ENCODE measurements at places on chromosomes 3 and 15.
A peak's percentile ranks its signal among the peaks of the same experiment; 100 is the strongest.

DNA sequence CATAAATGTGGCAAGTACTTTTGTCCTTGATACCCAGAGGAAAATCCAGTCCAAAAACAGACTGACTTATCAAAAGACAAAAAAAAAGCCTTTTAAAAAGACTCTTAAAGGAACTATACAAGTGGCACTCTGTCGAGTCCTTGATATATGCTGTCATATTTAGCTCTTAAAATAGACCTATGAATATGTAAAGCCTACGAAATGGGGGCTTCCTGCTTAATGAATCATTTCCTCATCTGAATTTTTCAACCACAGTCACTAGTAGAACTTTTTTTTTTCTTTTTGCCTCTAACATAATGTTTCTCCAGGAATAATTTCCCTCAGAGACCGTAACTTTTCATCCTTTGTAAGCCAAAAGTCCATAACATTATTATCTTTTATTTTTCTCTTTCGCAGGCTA lies 95.8 kb downstream of the P3H2 start:
- no peaks in the 10 kb centered on the region for H3K27me3 ChIP-seq
- H3K4me1 ChIP-seq: peaks cover 19% of the 10 kb centered on the region
- H3K36me3 ChIP-seq: no peaks in the 10 kb centered on the region
- H3K4me3 ChIP-seq: no peak overlapping the region
- H3K27ac ChIP-seq: peak overlapping the region; percentile 78

DNA sequence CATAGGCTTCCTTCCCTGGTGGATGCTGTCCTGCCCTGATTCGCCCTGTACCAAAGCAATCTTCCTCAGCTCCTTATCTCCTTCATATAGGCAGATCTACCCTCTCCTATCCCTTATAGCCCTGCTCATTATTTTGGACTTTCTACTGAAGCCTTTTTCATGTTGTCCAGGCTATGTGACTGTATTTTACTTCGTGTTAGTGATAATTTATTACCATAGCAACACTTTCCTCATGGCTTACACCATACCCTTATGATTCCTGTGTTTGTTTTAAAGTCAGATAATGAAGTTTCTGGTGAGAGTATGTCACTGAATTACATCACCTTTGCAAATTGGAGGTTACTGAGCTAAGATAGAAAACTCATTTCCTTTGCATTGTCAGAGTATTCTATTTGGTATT lies 352.6 kb downstream of the NLGN1 start:
- no peaks in the 10 kb centered on the region for H3K27me3 ChIP-seq
- peak overlapping the region; percentile 24 for H3K27ac ChIP-seq
- H3K36me3 ChIP-seq: no peaks in the 10 kb centered on the region
- peaks cover 17% of the 10 kb centered on the region for H3K4me1 ChIP-seq
- no peak overlapping the region for H3K4me3 ChIP-seq

DNA sequence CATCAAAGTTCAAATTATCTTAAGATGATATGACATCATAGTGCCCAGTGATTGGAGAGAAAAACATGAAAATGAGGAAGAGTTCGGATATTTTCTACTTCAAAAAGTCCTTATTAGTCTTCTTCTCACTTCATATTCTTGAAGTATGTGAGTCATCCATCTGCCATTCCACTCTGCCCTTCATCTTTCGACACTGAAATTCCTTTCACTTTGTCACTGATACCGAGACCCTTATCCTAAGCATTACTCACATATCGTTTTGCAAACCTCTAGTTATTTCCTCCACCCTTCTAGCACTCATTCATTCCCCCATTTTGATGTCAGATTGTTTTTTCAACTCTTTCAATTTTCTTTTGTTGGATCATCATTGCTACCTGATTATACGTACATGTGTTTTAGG lies 4.0 kb downstream of the OR5H14 start:
- H3K4me3 ChIP-seq: no peak overlapping the region
- DNase-seq: no peak
- H3K27me3 ChIP-seq: no peaks in the 10 kb centered on the region
- H3K27ac ChIP-seq: no peak overlapping the region
- H3K36me3 ChIP-seq: no peaks in the 10 kb centered on the region

DNA sequence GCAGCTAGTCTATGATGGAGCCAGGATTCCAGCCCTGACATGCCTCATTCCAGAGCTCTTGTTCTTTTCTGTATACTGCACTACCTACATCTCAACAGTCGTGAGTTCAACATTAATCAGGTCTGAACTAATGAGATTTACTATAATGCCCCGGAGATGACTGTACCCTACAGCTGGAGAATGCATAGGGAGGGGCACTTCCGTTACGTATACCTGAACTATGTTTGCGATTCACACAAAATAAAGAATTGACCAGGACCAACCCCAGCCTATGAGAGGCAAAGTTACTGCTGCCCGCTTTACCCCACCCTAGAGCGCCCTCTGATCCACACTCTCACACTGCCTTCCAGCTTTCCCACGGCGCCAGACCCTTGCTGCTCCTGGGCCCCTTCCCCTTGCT lies 97.0 kb downstream of the IGF2BP2 start:
- H3K27me3 ChIP-seq: no peaks in the 10 kb centered on the region
- H3K4me1 ChIP-seq: peaks cover 47% of the 10 kb centered on the region
- peak overlapping the region; percentile 89 for H3K27ac ChIP-seq
- H3K36me3 ChIP-seq: peaks cover 4% of the 10 kb centered on the region
- DNase-seq: no peak

DNA sequence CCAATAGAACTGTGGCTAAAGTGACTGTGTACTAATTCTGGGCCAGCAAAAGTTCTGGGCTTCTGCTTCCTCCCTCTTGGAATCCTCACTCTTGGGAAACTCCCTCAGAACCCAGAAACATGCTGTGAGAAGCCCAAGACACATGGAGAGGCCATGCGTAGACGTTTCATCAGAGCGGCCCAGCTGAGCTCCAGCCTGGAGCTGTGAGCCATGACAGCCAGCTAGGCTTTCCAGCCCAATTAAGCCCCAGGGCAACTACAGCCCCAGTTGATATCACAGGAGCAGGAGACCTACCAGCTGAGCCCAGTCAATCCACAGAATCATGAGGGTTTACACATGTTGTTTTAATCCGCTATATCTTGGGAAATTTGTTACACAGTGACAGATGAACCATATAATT lies 43.6 kb upstream of the CNOT10 start:
- no peak overlapping the region for H3K4me3 ChIP-seq
- no peaks in the 10 kb centered on the region for H3K4me1 ChIP-seq
- H3K36me3 ChIP-seq: no peaks in the 10 kb centered on the region

DNA sequence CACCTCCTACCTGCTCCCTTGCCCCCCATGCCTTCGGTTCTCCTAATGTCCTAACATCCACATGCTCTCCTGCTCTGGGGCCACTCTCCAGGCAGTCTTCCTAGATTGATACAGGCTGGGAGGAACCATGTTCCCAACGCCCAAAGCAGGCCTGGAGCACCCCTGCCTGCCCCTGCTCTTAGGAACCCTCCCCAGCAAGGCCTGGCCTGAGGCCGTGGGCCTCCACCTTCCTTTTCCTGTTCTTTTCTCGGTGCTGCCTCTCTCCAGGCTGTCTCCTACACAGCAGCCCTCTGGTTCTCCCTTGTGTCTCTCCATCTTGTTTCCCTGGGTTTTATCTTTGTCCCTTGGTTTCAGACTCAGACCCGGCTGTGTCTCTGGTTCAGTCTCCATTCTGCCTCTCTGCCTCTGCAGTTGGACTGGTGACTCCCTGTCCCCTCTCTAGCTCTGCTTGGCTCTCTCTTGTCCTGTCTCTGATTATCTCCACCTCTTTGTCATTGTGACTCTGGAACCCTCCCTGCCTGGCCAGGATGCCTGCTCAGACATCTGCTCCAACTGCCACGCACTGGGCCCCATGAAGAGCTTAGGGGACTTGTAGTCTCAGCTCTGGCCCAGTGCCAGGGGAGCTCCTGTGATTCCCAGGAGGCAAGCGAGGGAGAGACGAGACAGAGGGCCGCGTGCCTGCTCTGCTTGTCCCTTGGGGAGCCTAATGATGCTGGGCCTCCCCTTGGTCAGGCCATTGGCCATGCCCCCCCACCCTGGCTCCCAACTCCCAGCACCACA lies 26.0 kb upstream of the RPL29 start:
- peaks cover 32% of the 10 kb centered on the region for H3K4me1 ChIP-seq
- no peak for DNase-seq
- peak overlapping the region; percentile 46 for H3K27ac ChIP-seq
- no peaks in the 10 kb centered on the region for H3K27me3 ChIP-seq
- no peak overlapping the region for H3K4me3 ChIP-seq
- no peaks in the 10 kb centered on the region for H3K36me3 ChIP-seq

- H3K36me3 ChIP-seq: no peaks in the 10 kb centered on the region
- H3K4me3 ChIP-seq: no peak overlapping the region
- DNase-seq: no peak
- no peaks in the 10 kb centered on the region for H3K27me3 ChIP-seq
Observed at GRCh38 chr3:30547716-30548115, 58.7 kb upstream of the TGFBR2 start.

DNA sequence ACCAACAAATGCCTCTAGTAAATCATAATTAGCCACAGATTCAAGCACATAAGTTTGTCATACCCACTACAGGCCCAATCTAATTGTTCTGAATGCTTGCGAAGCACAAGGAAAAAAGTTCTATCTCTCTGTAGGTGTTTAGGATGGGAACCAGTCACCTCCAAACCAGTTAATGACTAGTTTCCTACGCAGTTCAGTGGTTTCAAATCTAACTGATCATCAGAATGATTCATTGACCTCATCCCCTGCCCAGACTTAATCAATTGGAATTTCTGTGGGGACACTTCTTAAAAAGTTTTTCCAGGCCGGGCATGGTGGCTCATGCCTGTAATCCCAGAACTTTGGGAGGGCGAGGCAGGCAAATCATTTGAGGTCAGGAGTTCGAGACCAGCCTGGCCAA lies 24.3 kb upstream of the MASP1 start:
- H3K4me1 ChIP-seq: peaks cover 8% of the 10 kb centered on the region
- no peak for DNase-seq
- no peak overlapping the region for H3K4me3 ChIP-seq
- no peak overlapping the region for H3K27ac ChIP-seq

- H3K27me3 ChIP-seq: no peaks in the 10 kb centered on the region
- peak overlapping the region; percentile 46 for H3K27ac ChIP-seq
- H3K4me3 ChIP-seq: no peak overlapping the region
- H3K36me3 ChIP-seq: peaks cover 7% of the 10 kb centered on the region
Observed at GRCh38 chr3:188861842-188862744, 309.7 kb upstream of the TPRG1 start.

GRCh38 chr3:106811376-106811775 lies 565.9 kb upstream of the CCDC54 start:
- H3K4me3 ChIP-seq: no peak overlapping the region
- H3K27ac ChIP-seq: peak overlapping the region; percentile 50
- H3K4me1 ChIP-seq: peaks cover 32% of the 10 kb centered on the region
- DNase-seq: peak; percentile 48

DNA sequence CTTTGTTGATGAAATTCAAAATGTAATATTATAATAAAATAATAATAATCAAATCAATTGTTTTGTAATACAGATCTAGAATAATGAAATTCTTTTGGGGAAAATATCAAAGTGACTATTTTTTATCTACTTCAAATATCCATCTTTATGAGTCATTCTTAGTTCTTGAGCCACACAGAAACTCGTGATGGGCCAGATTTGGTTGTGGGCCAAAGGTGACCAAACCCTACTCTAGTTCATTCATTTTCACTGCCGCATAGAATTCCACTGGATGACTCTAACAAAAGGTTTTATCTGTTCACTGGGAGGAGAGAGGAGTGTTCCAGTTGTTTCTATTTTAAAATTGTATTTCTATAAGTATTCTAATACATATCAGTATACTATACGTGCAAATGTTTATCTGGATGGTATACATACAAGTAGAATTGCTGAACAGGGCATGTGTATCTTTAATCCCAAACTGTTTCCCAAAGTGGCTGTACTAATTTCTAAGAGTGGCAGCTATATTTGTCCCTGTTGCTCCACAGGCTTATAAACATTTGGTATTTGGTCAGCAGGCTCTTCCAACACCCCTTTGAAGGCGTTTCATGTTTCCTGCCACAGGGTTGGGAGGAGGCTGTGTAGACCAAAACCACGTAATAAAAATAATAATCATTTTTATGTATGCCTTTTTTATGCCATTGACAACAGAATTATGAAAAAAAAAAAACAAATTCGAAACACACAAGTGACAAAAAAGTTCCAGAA lies 7.3 kb upstream of the RTP3 start:
- H3K4me3 ChIP-seq: no peak overlapping the region
- no peaks in the 10 kb centered on the region for H3K36me3 ChIP-seq
- DNase-seq: peak; percentile 94
- peaks cover 37% of the 10 kb centered on the region for H3K4me1 ChIP-seq
- H3K27ac ChIP-seq: peak overlapping the region; percentile 72
- H3K27me3 ChIP-seq: peaks cover 7% of the 10 kb centered on the region

DNA sequence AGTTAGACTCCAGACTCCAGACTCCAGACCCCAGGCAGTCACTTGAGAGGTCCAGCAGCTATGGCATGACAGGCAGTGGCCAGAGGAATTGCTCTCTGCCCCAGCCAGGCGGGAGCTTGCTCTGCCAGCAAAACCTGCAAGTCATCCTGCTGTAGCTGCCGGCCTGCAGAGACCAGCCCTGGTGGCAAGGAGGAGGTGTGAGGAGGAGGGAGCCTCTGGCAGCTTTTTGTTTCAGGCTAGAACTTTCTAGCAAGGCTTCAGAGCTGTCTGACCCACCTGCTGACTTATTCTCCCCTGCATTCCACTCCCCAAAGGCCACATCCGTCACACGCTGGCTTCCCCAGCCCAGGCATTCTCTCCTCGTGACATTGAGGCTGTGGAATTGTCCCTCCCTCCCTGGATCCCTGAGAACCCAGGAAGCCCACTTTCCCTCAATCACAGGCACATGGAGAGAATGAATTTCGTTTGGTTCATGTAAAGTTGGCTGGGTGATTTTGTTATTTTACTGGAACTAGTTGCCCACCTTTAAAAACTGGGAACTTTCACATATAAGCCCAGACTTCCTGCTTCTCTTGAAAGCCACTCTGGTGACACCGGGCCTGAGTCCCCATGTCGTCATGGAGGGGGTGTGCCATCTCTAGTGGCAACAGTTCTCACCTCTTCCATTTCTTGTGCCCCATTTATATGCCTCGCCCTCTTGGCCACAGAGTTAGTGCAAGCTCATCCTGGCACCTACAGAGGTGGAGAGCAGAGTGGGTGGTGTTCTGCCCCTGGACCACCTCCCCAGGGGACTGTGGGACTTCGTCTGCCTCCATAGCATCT lies 82.7 kb downstream of the ABHD5 start:
- no peaks in the 10 kb centered on the region for H3K27me3 ChIP-seq
- H3K36me3 ChIP-seq: no peaks in the 10 kb centered on the region
- DNase-seq: no peak
- no peak overlapping the region for H3K27ac ChIP-seq

DNA sequence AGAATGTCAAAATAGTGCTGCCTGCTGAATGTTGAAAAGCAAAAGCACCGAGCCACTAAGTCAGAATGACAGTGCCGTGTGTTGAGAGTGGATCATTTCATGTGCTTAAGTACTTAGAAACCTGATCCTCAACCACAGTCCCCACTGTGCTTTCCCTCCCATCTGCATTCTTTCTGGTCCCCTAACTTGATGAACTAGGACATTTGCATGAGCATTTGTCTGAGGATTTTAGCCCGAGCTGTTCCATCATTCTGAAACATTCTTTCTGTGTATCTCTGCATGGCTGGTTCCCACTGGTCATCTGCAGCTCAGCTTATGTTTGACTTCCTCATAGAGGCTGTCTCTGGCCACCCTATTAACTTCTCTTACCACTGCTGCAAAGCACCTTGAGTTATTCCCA lies 42.0 kb downstream of the SST start:
- no peaks in the 10 kb centered on the region for H3K27me3 ChIP-seq
- H3K27ac ChIP-seq: no peak overlapping the region
- no peak for DNase-seq
- no peaks in the 10 kb centered on the region for H3K4me1 ChIP-seq
